Activated CD4-positive, alpha-beta T cell treated with anti-CD3 and anti-CD28 coated beads, Interleukin-2, amount 10 ng/mL, durations not matched to agents 24 days and 14 days (primary cell): ENCODE measurements at places on chromosomes 3 and 15. TPM values are rescaled to one million over a fixed set of nuclear protein-coding genes. Genes with fewer than 3 reads are reported as not detected.

Gene IL5RA
- total RNA-seq = not detected in 2 replicates

Gene RLBP1
- total RNA-seq = not detected in 2 replicates

Gene SNX22
- total RNA-seq = 0.96 and 1.1 TPM in 2 replicates

Gene CGNL1
- total RNA-seq = not detected in 2 replicates
